ENCODE measurements at places on chromosomes 6 and 20.

DNA sequence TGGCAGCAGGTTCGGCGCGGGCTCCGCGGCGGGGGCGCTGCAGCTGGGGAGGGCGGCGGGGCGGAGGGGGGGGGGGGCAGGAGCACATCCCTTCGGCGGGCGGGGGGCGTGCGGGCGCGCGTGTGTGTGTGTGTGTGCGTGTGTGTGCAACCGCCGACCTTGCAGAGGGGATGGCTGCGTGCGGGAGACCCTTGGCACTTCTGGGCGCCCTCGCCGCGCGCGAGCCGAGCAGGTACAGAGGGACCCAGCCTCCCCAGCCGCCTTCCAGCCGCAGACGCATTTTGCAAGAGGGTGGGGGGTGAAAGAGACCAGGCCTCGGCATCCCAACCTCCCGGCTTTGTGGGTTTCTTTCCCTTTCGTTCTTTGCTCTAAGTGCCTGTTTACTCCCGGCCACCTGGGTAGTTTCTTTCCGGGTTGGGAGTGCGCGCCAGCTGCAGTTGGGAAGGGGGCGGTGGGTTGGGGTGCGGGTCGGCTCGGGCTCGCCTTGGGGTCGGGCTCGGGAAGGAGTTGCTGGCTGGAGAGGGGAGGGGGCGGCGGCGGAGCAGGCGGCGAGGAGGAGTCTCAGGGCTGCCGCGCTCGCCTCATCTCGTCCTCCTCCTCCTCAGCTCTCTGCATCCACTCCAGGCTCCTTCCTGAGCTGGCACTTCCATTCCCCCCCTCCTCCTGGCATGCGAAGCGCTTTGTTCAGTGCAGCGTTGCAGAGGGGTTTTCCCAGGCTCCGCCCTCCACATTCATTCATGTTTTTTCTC lies 620 bp downstream of the HIVEP1 start:
- DNase-seq: peak; percentile 66

GRCh38 chr6:88472851-88473525 lies 306.8 kb upstream of the CNR1 start:
- no peak for DNase-seq

DNA sequence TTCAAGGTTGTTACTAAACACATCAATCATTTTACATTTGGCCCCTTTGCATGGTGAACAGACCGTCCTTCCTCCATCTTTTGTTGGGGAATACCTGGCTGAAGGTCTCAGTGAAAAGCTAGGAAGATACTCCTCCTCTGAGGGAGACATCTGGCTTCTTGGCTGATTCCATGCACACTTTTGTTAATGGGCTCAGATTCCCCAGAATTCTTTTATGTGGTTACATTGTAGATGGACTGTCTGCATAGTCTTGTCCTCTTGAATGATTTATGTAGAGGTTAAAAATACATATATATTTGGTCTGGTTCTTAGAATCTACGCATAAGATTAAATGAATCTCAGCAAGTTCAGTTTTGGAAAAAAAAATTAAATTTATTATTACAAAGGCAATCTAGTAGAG lies 167.0 kb downstream of the EYA4 start:
- DNase-seq: no peak

GRCh38 chr6:137968901-137969300 lies 101.8 kb downstream of the TNFAIP3 start:
- no peak for DNase-seq

DNA sequence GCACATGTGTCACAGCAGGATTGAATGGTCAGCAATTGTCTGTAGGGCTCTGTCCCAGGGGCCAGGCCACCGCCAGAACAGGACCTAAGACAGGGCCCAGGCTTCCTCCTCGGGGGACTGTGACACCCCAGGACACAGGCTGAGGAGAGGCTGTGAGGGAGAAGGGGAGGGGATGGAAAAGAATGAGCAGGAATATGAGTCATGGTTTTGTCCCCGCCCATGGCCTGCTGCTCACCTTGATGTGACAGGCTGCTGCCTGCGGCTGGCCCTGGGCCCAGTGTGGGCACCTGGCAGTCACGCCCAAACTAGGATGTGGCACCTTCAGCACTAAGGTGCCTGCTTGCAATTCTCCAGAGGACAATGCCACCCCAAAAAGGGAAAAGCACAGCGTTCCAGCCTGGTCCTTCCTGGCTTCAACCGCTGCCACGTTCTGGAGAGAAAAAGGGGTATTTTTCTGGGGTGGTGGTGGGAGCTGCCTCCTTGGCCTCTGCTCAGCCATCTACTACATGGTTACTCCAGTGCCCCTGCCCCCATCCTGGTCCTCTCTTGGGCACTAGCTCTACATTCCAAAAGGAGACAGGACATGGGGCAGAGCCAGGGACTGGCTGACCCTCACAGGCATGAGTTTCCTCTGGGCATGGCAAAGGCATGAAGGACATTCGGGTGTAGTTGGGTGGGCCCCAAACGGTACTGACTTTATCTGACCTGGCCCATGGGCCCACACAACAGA lies 93.4 kb downstream of the SLC22A23 start:
- no peak for DNase-seq

- DNase-seq: no peak
Observed at GRCh38 chr6:167441715-167442206, 116.9 kb downstream of the TTLL2 start.

GRCh38 chr6:164898412-164898811 lies 411.0 kb downstream of the C6orf118 start:
- no peak for DNase-seq

GRCh38 chr6:30842754-30843610 lies 41.3 kb upstream of the DDR1 start:
- DNase-seq: peak; percentile 28

DNA sequence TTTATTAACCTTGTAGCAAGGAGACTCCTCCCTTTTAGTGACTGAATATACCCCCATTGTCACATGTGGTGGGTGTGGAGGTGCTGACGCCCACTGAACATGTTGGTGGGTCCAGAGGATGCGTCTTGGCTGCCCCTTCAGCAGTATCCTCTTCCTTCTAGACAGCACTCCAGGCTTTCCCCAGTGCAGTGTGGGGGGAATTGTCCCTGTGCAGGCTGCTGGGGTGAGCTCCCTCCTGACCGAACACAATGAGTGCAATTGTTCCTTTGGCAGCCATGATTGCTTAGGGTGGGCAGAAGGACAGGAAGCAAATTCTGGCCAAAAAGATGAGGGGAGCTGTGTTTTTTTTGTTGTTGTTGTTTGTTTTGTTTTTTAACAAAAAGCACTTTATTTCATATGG lies 209.3 kb upstream of the PDE10A start:
- DNase-seq: no peak

DNA sequence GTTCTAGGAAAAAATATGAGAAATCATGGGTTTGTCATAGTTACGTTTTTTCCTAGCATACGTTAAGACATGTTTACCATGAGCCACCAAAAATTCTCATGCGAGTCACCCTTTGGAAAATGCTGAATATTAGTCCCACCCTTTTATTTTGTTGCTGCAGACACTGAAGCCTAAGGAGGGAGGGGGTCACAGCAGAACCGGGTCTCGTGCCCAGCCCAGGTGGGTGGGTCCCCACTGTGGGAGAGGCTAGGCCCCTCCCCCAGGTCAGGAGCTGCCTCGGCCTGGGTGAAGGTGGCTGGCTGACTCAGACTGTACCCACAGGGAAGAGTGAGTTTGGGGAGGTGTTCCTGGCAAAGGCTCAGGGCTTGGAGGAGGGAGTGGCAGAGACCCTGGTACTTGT lies 26.2 kb upstream of the SRF start:
- no peak for DNase-seq

GRCh38 chr6:114049367-114049966 lies 78.5 kb upstream of the HDAC2 start:
- no peak for DNase-seq

- no peak for DNase-seq
Observed at GRCh38 chr6:112576423-112576822, 229.3 kb downstream of the RFPL4B start.

GRCh38 chr6:31582230-31582643 lies at the start of gene LTB:
TSS of gene LTB (minus strand) at chr6:31582424. CDS start at chr6:31582417, 7 bp downstream.
- peak; percentile 80 for DNase-seq
